ENCODE measurements at places on chromosomes 11 and 22.

DNA sequence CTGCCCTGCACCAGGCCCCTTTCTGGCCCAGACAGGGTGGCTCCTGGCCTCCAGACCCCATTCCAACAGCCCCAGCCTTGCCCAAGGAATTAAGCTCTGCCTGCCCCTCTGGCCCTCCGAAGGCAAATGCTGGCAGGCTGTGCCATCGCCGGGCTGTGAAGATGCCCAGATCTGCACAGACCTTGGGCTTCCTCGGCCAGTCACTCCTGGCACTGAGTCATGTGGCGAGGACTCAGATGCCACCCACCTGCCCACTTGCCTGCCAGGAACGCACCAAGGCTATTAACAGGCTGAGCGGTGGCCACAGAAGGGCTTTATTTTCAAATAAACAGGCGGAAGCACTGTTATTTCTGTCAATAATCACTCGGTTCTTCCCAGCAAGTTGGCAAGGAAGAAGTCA is 50.3 kb upstream of the TTLL12 start:
- DNase-seq, result no peak

DNA sequence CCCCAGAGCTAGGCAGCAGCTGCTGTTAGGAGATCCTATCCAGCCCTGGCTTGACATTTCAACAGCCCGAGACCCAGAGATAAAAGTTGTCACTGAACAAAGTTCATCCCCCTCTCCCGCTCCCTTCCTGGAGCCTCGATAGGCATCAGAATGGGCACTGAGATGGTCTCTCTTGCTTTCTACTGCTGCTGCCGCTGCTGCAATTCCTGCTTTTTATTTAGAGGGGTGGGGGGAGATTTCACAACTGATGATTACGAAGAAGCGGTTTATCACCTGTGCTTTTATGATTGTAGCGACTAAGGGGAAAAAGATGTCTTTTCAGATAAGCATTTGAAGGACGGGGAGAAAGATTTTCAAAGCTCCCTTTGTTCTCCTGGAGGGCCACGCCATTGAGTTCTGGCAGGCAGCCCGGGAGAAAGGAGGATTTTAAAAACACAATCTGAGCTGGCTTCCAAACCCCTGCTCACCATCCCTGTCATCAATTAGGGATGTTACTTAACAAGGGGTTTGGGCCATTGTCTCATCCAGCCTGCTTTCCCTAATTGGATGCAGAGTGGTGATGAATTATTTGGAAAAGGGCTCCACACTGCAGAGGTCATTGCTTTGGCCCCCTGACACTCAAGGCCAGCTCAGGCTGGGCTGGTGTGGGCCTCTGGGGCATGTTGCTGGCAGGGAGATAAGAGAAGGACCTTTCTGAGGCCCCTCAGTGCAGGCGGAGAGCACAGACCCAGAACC is 344.7 kb downstream of the BUD13 start:
- DNase-seq, result peak; percentile 59

- DNase-seq, result no peak
These were observed 10.1 kb upstream of the VSIG10L2 start for GRCh38 chr11:125935618-125936199.

- DNase-seq, result no peak
These were observed 25.3 kb upstream of the CRYBB3 start for GRCh38 chr22:25174156-25174887.

DNA sequence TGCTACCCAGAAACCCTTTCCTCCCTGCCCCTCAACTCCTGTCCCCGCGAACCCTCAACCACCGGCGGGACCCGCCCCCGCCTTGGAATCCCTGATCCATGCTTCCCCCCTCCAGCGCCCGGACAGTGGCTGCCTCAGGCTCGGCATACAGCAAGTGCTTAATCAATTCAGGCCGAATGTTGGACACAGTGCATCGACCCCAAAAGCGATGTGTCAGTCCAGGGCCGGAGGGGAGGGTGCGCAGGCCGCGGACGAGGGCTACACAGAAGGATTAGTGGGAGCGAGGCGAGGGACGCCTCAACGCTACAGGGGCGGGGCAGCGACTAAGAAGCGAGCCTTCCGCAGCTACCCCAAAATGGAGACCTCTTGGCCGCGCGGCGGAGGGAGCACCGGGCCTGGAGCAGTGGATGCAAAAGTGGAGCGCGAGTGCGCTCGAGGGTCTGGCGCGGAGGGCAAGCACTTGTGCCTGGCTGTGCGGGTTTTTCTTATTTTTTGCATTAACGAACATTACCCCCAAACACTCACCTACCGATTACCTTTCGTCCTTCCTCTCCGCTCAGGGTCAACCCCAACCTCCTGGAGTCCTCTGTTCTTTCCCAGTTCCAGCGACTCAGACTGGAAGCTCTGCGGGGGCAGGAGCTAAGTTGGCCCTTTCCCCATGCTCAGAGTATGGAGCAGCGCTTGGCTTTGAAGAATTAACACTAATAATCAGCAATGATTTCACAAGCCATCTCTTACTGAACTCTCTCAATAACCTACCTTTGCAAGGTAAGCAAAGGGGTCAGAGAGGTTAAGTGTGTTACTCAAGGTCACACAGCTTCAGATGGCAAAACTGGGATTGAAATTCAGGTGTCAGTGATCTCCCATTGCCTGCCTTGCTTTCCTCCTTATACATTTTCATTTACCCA is 30.0 kb upstream of the WNT11 start:
- peak; percentile 80 for DNase-seq

DNA sequence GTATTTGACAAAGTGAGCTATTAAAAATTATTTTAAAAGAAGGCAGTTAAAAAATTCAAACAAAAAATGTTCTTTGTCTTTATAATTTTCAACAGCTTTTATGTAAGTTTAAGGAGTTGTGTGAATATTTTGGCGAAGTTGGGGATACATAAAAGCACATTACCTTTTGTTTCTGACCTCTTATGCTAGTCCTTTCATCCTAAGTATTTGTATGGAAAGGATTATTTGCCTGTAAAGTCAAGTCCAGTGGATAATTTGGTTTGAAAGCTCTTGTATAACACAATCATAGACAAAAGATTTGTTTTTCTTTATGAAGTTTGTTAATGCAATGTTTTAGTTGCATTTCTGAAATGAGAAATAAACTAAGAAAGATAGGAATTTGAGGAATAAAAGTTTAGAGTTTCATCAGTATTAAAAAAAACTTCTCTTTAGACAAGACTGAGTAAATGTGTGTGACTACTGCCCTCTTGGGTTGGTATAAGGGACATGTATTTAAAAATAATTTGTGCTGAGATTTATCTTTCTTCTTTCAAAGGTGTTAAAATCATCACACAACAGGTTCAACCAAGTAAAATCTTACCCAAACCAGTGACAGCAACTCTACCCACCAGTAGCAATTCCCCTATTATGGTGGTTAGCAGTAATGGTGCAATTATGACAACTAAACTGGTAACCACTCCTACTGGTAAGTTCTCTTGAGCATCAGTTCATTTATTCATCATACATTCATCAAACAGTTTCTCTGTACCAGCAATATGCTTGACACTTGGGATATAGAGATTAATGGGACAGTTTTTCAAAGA is 68.2 kb downstream of the EMSY start:
- DNase-seq, result no peak

DNA sequence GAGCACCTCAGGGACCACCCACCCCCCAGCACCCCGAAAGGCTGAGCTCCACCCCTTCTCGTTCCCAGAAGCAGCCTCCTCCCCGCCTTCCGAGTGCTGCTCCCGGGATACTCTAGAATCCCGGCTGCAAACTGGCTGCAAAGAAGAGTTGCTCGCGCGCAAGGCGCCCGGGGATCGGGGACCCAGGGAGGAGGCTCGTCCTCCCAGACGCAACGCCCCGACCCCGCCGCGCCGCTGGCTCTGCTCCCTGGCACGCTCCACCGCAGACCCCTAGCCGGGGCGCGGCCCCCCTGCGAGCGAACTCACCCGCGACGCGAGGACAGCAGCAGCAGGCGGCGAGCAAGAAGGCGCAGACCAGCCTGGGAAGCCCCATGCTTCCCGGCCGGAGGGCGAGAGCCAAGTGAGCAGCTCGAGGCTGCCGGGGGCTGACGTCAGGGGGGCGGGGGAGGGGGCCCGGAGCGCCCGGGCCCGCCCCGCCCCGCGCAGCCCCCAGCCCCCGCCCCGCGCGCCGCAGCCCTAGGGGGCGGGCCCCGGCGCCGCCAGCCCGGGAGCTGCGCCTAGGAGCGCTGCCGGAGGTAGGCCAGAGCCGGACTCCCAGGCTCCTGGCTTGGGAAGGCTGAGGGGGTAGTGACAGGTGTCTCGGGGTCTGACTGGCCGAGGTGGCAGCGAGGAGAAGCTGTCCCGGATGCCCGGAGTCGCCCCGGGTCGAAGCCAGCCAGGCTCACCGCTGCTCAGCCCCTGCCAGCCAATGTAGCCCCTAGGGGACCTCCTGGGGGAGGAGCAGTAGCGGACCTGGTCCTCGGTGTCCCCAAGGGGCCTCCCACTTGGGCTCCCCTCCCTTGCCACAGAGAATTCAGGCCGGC is at the start of gene MCAM:
Gene MCAM (minus strand): TSS at position 402 of the 863 bp plus-strand sequence. CDS start 29 bp downstream, at position 373.
- DNase-seq, result peak; percentile 88

GRCh38 chr11:12058425-12059115 is 50.1 kb upstream of the DKK3 start:
- no peak for DNase-seq

GRCh38 chr11:56783448-56784041 is 35.0 kb upstream of the OR9G4 start:
- DNase-seq, result no peak

DNA sequence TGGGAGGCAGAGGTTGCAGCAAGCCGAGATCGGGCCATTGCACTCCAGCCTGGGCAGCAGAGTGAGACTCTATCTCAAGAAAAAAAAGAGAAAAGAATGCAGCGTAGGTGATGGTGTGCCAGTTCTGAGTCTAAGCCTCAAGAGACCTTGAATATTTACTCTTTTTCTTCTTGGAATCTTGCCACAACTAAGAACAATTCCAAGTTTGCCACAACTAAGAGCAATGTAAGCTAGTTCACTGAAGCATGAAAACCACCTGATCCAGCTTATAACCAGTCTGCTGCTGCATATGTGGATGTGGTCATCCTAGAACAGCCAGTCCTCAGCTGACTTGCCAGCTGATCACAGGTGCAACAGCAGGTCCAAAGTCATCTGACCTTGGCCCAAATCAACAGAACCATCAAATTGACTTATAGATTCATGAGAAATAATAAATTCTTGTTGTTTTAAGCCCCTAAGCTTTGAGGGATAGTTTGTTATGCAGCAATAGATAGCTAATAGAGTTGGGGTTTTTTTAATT is 25.4 kb upstream of the SEZ6L start:
- DNase-seq, result no peak

GRCh38 chr22:33741025-33741424 is 179.3 kb downstream of the LARGE1 start:
- DNase-seq, result no peak

GRCh38 chr11:9528573-9529333 is 44.7 kb upstream of the WEE1 start:
- DNase-seq, result no peak

DNA sequence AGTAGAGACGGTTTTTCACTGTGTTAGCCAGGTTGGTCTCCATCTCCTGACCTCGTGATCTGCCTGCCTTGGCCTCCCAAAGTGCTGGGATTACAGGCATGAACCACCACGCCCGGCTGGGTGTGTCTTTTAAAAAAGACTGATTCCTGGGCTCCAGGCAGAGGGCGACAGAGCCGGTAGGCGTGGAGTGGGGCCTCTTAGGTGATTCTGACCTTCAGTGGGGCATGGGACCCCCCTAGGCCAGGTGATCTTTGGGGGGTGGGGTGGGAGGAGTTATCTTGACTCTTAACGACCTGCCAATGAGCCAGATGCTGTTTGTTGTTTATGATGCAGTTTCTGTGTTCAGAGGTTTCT is 12.9 kb upstream of the SORL1-AS1 start:
- no peak for DNase-seq

GRCh38 chr11:561148-562003 is 606 bp downstream of the RASSF7 start:
- peak; percentile 59 for DNase-seq

GRCh38 chr11:69493931-69494821 is 12.7 kb downstream of the LINC01488 start:
- no peak for DNase-seq

GRCh38 chr11:118742304-118742703 is 48.7 kb downstream of the DDX6 start:
- DNase-seq, result no peak

DNA sequence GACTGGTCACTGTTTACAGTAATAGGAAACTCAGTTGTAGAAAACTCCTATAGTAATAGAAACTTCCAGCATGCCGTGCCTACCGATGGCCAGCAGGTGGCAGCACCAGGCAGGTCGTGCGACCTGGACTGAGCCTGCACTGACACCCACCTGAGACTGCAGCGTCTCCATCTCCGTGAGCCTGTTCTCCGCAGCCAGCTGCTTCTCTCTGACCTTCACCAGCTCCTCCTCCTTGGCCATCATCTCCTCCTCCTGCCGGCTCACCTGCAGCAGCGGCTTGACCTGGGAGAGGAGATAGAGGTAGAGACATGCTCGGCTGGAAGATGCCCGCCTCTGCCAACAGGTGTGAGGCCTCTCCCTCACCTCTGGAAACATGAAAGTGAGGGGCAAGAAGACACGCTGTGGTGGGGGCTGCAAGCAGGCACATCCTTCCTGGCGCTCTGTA is 48.5 kb downstream of the APOL1 start:
- DNase-seq, result peak; percentile 91
